ENCODE measurements at places on chromosomes 2 and 18.

DNA sequence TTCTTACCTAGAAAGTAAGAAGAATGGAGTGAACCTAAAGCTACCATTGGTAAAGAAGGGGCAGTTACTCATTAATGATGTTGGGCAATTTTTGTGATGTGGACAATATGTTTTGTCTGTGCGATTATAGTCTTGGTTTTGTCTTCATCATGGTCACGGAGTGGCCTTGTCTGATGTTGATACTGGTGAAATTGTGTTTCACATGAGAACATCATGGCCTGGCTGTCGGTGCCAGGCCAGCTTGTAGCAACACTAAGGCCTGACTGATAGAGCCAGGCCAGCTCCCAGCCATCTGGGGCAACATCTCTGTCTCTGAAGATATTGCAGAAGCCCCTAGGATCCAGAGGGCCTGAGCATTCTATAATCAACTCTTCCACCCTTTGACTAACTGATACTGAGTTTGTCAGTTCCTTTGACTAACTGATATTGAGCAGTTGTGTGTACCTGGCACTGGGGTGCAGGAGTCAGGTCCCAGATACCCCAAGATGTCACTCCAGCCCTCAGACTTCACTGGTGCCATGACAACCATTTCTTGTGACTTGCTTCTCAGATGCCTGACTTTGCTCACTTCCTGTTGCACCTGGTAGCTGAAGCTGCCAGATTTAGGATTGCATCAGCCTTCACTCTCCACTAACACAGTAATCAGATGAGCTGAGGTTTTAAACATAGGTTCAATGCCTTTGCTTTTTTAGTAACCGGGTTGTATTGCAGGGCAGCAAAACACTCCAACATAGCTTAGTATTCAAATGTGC lies 62.5 kb downstream of the RPIA start:
- DNase-seq, result no peak

GRCh38 chr2:63628403-63628942 lies 39.7 kb downstream of the MDH1 start:
- no peak for DNase-seq

DNA sequence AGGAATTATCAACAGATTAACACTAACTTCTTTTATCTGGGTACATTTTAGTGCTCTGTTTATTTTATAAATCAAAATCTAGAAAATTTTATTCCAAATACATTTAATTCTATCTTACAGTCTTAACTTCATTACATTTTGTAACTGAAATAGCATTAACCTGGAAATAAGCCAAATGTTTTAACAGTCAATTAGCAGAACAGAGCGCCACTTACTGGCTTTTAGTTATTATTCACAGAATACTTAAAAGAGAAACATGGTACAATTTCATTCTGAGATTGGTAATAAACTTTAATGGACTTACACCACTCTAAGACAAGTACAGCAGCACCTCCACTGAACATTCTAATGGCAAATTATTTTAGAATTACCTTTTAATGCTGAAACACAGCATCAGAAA lies 38.6 kb downstream of the SS18 start:
- peak; percentile 4 for DNase-seq

DNA sequence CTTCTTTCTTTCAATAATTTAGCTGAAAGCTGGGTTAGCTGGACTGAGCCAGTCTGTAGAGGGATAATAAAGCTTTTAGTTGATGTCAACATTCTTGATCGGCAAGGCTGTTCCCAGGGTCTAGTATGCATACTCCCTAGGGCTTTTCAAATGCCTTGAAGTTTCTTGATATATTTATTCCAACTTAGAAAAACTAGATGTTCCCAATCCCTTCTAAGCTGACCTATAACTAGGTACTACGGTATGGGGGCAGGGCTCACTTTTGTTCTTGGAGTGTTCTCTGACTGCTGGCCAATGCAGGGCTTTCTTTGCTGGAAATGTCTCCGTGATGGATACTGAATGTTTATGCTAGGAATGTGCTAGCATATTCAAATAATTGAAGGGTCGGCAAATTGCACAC lies 258.6 kb upstream of the TANK start:
- DNase-seq, result no peak

DNA sequence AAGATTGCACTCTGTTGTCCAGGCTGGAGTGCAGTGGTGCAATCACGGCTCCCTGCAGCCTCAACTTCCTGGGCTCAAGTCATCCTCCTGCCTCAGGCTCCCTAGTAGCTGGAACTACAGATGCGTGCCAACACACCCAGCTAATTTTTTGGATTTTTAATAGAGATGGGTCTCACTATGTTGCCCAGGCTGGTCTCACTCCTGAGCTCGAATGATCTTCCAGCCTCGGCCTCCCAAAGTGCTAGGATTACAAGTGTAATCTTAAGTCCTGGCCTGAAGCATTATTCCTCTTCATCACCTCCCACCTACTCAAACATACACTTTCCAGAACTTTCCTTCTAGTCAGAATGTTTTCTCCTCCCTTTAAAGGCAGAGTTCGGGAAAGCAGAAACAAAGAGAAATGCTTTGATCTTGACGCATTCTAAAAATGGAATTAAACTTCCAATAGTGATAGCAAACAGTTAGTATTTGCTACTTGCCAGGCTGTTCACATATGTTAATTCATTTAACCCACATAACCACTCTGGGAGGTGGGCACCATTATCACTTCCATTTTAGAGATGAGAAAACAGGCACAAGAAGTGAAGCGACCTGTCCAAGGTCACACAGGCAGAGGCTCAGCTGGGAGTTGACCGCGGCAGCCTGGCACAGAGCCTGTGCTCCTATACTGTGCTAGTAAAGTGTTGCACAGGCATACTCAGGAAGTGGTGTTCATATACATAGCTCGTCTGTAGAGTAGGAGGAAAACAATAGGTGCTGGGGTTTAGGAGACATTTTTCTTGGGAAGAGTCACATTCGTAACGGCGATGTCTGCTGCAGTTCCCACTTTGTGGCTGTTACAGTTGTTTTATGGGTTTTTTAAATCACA lies 24.6 kb downstream of the TEX44 start:
- no peak for DNase-seq

- peak; percentile 83 for DNase-seq
Measured at GRCh38 chr2:235666213-235666781, 172.5 kb downstream of the AGAP1 start.

DNA sequence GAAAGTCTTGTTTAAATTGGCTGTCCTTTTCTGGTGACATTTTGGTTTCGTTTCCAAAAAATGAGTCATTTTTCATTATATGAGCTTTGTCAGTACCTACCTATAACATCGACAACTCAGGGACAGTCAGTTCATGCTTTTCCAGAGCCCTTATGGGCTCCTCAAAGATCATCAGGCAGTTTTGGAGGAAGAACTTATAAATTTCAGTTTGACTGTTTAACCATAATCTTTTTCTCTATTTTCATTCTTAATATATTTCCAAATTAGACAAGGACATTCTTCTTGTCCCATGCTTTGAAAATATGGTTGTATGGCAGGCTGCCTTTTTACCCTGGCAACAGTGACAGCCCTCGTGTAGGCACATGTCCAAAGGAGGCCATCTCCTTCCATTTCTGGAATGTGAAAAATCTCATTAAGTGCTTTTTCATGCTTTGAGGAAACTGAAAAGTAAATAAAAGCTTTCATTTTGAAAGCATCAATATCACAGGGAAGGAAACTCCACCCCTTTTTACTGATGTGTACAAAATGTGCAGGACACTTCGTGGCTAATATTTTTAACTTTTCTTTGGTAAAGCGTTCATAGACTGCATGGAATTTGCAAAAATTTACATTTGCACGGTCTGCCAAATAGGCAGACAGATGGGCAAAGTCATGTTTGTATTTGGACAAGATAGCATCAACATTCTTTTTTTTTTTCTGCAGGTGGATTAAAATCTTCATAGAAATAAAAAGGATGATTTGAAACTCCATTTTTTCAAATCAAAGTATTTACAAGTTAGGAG lies 7.2 kb upstream of the PROC start:
- no peak for DNase-seq

DNA sequence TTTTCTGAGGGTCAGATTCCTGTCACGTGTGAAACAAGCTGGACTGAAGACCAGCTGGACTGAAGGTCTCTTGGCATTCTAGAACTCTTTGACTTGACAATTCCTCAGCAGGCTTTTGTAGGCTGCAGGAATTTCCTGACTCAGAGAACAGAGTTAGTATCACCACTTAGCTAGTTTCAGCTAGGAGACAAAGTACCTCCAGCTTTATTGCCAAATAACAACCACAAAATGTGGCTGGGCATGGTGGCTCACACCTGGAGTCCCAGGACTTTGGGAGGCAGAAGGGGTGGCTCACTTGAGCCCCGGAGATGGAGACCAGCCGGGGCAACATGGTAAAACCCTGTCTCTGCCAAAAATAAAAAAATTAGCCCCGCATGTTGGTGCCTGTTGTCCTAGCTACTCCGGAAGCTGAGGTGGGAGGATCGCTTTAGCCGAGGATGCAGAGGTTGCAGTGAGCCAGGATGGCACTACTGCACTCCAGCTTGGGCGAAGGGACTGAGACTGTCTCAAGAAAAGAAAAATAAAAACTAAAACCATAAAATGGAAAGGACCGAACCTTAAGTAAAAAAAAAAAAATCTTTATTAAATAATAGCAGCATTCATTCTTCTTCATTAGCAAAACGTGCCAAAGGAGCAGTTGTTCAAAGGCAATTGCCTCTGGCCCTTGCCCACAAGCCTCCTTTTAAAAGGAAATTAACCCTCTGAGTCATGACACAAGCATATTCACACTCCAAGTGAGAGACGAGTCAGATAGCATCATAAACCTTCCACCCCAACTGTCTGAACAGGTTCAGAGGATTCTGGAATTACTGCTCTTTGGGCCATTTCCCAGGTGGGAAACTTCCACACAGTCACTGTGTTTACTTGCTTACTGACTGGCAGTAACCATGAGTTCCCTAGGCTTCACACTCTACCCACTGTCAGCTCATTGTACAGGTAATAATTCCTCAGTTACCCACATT lies 88.9 kb downstream of the MYL12B start:
- DNase-seq, result no peak

GRCh38 chr2:43124687-43125057 lies 101.7 kb downstream of the ZFP36L2 start:
- no peak for DNase-seq

DNA sequence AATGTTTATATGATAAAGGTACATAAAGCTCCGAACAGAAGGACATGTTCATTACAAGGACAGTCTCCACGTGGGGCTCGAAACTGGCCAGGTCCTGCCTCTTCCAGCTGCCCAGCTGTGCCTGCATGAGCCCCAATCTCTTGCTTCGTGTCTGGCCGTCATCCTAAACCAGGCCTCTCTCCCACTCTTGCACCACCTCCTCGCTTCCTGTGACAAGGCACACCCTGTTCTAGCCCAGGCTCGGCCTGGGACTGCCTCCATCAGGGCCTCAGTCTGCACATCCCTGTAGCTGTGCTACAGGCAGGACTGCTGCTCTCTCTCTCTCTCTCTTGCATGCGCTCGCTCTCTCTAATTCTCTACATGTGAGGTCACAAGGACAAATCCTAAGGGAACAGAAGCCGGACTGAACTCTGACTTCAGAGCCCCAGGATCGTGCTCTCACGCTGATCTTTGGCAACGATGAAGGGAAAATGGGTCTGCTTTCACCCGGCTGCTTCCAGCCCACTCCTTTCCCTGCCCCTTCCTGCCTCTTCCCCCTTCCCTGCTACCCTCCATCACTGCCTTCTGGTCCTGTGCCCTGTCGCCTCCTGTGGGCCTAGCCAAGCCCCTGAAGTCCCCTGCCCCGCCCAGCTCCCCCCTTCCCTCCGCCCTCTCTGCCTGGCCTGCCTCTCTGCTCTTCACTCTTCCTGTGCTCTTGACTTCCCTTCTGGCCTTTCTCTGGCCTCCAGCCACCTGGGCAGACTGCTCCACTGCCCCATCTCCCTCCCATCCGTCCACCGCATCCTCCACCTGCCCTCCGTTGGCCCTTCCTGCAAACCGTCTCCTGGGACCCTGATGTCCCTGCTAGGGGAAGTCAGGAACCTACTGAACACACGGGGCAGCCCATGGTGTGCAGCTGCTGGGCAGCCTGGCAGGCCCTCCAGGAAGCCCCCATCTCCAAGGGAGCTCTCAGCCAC lies 7.8 kb upstream of the GPR55 start:
- DNase-seq, result no peak

DNA sequence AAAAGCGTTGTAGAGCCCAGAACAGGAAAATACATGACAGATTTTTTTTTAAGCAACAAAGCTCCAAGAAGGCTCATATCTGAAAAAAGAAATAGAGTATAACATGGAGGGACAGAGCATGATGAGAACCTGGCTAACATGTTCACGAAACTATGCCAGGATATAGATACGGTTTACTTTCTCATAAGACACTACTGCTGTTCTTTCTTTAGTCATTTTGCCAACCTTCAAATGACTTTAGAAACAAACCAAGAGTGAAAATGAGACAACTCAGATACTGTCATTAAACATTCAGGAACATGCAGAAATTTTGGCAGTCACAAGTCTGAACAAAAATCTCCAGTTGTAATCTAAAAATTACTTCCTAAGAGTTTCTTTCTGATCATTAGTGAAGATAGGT lies 14.3 kb downstream of the LPIN2 start:
- no peak for DNase-seq

GRCh38 chr2:102801858-102802699 lies 40.2 kb downstream of the TMEM182 start:
- DNase-seq, result no peak

GRCh38 chr2:98028101-98028561 lies 32.4 kb upstream of the TMEM131 start:
- DNase-seq, result no peak

- no peak for DNase-seq
Measured at GRCh38 chr2:13046557-13047165, 329.9 kb downstream of the TRIB2 start.

GRCh38 chr2:128377071-128377910 lies 58.6 kb upstream of the HS6ST1 start:
- no peak for DNase-seq

DNA sequence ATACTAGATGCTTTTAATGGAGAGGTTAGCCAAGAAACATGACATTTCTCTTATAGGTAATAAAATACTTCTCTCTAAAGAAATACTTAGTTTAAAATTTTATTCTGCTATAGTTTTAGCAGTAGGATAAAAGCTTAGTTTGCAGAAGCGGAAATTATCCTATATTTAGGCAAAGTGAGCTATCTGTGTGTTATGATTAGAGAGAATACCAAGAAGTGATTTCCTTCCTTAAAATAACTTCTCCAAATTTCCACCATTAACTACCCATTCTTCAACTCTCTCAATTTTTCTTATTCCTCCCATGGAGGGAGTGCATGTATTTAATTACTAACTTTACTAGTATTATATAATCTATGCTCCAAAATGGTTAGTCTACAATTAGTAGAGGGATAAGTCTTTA lies 15.8 kb upstream of the IL1RL1 start:
- no peak for DNase-seq

- no peak for DNase-seq
Measured at GRCh38 chr2:55420439-55420725, 726 bp upstream of the CCDC88A start.

DNA sequence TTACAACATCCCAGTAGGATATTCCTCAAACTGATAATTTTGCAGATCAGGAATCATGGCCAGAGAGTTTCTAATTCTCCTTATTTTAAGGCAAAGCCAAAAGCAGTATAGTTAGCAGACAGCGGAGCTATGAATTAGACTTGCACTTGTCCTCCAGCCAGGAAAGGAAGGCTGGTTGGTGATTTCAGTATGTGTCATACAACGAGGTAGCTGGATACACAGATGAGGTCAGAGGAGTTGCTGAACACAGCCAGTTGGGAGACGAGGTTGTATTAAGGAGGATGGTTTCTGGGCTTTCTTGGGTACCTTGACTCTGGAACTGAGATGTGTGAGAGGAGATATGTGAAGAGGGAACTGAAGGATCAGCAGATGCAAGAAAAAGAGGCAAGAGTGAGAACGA lies 185.2 kb downstream of the SOX11 start:
- no peak for DNase-seq

Measured in midbrain (tissue), 1 donor.